ENCODE measurements at places on chromosomes 2 and 18. TPM values are rescaled to one million over a fixed set of nuclear protein-coding genes. Genes with fewer than 3 reads are reported as not detected.

Gene ABCB11
- total RNA-seq, result not detected

Gene SP5
- not detected for total RNA-seq

Gene TGFA
- total RNA-seq, result not detected

Gene TMEM198
- total RNA-seq, result 1.1 TPM

Gene PLGLB2
- 3.7 TPM for total RNA-seq

Gene RIOK3
- total RNA-seq, result 66.9 TPM

Gene EVA1A
- 0.36 TPM for total RNA-seq

Gene PCARE
- not detected for total RNA-seq

Gene CTDSP1
- total RNA-seq, result 209 TPM

Gene DYNAP
- total RNA-seq, result not detected

Gene STAMBP
- total RNA-seq, result 37.4 TPM

Gene LOXHD1
- 0.02 TPM for total RNA-seq

Gene CCDC150
- 10.5 TPM for total RNA-seq

Gene ZNF532
- total RNA-seq, result 1.4 TPM

Gene SERPINB4
- total RNA-seq, result not detected

Gene ASB1
- 31.7 TPM for total RNA-seq

Gene SERPINB11
- not detected for total RNA-seq

Gene DSC1
- 0.63 TPM for total RNA-seq

Gene PLA2R1
- not detected for total RNA-seq

Gene PTPRM
- 3.4 TPM for total RNA-seq

Gene LGALSL
- 0.84 TPM for total RNA-seq

Gene REG3G
- not detected for total RNA-seq

Gene MRPL33
- total RNA-seq, result 55.4 TPM

Gene CDK15
- total RNA-seq, result not detected

Gene BCL2
- 156 TPM for total RNA-seq

Gene MYO7B
- 1.0 TPM for total RNA-seq

Gene SPDYA
- 1.3 TPM for total RNA-seq

Gene TBR1
- total RNA-seq, result 0.18 TPM

Gene SKOR2
- not detected for total RNA-seq
